ENCODE measurements at places on chromosomes 3 and 15.
A peak's percentile ranks its signal among the peaks of the same experiment; 100 is the strongest.

DNA sequence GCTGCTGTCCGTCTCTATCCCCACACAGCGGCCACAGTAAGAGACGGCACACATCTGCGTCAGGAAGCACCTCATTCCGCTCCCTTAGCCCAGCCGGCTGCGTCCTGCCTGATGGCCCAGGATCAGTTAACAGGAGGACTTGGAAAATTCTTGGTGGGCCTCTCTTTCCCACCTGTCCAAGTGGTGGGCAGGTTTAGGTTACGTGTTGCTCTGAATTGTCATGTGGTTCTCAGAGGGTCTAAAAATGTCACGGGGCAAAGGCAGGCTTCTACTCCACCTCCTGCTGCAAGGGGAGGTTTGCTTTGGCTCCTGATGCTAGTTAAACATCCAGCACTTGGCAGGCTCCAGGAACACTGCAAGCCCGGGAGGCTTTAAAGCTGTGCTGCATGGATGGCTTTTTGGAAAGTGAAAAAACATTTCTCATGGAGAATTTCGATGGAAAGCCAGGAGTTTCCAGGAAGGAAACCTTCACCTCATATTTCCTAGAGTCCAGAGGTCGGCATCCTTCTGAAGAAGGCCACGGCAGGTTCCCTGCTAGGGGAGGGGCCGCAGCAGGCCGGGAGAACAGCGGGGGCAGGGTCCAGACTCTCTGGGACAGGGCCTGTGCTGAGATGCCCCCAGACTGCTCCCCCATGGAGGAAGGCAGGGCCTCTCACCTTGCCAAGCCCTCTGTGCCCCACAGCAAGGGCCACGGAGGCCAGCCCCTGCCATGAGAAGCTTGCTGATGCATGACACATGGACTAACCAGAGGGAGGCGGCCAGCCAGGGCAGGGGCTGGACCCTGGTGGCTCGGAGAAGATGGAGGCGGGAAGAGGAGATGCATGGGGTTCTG lies 10.8 kb downstream of the CTSH start:
- DNase-seq = no peak

GRCh38 chr3:185976100-185976499 lies 38.3 kb upstream of the TRA2B start:
- DNase-seq = no peak

- no peak for DNase-seq
These were observed 8.2 kb upstream of the FAM240A start for GRCh38 chr3:46604127-46604526.

- no peak for DNase-seq
These were observed 13.5 kb downstream of the MCCC1 start for GRCh38 chr3:183085634-183086390.

- peak; percentile 10 for DNase-seq
These were observed 6.9 kb upstream of the PCSK6 start for GRCh38 chr15:101496198-101496986.

DNA sequence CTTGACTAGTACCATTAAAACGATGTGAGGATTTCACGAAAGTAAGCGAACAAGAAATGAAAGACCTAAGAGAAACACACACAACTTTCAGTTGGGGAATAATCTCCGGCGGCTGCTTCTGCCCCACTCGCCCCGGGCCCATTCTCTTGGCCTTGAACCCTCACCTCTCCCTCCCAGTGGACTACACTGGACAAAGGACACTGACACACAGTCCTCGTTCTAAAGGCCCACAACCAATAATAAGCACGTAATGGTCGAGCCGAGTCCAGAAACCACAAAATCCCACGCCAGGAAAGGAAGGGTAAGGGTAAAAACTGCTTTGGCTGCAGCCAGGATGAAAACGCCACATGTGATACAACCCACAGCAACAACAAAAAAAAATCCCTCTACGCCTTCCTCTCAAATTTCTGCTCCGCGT lies 469 bp downstream of the ZNF770 start:
- DNase-seq = peak; percentile 20

GRCh38 chr3:98754483-98754882 lies 8.7 kb upstream of the ST3GAL6 start:
- DNase-seq = no peak

DNA sequence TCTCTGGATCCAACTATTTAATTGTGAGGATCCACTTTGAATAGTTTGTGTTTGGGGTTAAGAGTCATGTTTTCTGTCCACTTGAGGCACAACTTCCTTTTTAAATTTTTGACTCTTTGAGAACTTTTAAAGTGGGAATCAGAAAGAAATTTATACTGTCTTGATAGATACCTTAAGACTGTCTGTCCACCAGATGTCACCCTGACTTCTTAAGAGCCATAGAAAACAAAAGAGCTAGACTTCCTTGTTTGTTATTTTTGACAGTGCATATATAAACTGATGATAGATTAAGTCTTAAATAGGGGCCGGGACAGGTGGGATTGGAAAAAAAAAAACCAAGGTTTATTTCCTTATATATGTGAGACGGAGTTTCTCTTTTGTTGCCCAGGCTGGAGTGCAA lies 52.1 kb upstream of the WDR72 start:
- no peak for DNase-seq

GRCh38 chr3:111936967-111937366 lies 41.9 kb upstream of the ABHD10 start:
- peak; percentile 25 for DNase-seq

DNA sequence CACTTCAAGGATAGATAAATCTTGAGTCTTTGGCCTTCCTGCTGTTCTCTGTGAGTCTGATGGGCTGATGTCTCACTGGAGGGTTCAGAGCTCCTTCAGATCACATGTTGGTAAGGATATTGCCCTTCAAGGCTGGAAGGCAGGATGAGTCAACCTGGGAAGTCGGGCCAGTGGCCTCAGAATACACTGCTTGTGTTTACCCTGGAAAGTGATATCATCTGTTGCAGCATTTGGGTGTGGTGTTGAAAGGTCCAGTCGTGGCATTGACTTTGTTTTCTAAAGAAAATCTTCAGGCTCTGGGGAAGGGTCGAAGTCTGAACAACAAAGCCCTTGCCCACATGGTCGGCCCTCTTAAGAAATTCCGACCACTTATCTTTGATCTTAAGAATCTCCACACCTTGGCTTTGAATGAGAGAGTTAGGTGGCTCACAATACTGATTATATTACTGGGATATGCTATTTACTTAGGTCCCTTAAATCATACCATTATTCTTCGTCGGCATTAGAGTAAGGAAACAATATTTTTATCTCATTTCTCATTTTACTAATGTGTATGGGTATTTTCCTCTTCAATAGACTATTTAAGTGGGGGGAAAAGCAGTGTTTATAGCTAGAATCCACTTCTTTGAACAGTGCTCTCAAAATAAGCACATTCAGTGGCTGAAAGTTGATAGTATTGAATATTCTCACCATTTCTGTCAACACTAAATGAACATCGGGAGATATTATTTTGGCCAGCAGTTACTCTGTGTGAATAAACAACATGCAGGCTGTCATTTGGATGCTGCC lies 303.9 kb upstream of the RASGRP1 start:
- DNase-seq = peak; percentile 89

- DNase-seq = no peak
These were observed 237.4 kb upstream of the CTDSPL start for GRCh38 chr3:37624276-37624675.

DNA sequence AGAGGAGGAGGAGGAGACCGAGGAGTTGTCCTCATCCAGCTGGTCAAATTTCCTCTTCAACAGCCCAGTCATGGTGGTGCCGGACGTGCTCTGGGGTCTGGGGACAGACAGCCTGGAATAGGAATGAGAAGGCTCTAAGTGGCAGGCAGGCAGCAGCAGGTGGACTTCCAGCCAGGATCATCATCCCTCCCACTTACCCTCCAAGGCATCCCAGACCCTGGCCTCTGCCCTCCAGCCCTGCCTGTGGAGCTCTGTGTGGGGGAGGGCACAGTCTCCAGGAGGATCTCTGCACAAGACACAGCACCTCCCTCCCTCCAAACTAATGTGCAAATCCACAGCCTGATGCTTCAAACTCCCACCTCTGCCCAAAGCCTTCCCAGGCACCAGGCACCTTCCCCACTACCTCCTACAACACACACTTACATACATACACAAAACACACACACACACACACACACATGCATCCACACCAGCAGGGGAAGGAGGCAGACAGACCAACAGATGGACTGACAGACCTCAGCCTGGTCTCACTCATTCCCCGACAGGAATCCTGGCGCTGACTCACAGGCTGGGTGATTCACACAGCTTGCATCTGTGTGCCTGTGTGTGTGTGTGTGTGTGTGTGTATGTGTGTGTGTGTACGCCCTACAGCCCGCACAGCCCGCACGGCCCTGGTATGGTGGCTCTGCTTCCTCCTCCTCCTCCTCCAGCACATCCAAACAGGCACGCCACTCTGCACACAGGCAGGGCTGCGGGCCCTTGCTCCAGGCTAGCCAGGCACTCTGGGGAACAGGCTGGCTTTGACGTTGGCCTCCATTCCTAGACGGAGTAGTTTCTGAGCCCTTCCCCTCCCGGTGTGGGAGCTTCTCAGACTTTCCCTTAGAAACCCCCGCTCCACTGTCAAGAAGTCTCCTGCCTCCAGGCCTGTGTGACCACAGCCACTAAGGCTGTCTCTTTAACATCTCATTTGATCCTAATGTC lies 6.5 kb downstream of the CSRNP1 start:
- DNase-seq = peak; percentile 89

DNA sequence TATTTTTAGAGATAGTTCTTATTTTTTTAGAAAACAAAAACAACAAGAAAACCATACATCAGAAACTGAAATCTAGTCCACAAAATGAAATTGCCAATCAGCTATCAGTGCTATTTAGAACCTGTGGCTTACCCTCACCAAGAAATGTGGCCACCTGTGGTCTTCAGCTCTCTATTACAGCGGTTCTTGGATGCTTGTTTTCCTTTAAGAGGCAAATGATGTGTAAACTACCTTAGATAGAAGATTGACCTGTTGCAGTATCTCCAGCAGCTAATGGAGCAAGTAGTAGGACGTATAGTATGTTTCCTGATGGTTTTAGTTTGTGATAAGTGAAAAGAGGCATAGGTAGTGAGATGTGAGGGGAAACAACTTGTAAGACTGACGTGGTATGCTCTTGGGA lies 21.2 kb downstream of the TFG start:
- DNase-seq = no peak

DNA sequence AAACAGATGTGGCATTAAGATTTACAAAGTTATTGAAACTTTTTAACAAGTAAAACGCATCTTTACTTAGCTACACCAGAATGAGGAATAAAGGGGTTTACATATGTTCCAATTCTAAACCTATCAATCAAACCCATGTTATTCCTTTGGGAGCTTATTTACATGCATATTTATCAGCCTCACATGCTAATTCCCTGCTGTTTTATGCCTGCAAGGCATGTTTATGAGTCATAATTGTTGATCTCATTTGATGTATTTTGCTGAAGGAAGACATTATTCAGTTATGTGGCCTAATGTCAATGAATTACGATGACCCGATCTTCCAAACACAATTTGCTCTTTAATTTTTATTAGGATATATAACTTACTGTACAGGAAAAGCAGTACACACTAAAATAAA lies 272.9 kb downstream of the TBC1D5 start:
- no peak for DNase-seq

DNA sequence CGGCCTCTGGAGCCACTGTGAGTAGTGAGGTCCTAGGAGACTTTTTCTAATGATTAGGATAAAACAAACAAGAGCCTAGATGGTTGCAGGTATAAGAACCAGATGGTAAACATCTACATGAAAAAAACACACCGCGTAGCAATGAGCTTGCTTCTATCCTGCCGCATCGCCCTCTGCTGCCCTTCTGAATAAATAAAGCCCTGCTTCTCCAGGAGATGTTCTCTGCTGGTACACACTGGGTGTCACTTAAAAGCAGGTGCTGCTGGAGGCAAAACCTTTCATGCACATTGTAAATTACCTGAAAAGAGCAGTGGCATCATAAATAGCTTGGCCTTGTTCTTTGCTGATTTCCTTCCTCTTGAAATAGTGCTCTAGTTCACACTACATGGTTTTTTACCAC lies 164.4 kb upstream of the TOPAZ1 start:
- DNase-seq = no peak

DNA sequence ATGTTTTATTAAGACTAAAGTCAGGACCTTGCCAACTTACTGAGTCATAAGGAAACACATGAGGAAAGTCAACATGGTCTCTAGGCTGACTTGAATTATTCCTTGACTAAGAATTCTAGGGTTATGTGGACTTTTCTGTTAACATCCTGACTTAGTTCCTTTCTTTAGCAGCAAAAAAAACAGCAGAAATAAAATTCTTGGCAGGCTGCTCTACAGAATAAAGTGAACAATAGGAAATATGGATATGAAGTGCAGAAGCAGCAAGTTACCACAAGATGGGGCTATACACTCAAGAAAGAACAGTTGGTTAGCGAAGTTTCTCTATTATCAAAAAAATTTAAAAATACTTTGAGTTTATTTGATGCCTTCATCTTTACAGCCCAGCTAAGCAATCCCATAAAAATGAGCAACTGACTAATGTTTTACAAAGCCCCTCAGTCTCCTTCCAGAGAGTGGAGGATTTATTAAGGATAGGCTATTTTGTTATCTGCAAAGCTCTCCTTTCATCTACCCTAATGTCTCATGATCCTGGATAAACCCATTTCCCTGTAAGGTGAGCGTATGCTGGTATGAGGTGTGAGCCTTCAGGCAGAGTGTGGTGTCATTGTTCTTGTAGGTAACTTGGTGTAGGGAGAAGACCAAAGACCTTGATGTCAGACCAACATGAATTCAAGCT lies 23.1 kb upstream of the MCCC1 start:
- peak; percentile 69 for DNase-seq

GRCh38 chr3:27311400-27311799 lies 57.8 kb downstream of the NEK10 start:
- DNase-seq = peak; percentile 88

GRCh38 chr3:28280781-28281180 lies 39.4 kb downstream of the CMC1 start:
- DNase-seq = no peak

- no peak for DNase-seq
These were observed 267 bp downstream of the CLDN18 start for GRCh38 chr3:138010273-138010590.

DNA sequence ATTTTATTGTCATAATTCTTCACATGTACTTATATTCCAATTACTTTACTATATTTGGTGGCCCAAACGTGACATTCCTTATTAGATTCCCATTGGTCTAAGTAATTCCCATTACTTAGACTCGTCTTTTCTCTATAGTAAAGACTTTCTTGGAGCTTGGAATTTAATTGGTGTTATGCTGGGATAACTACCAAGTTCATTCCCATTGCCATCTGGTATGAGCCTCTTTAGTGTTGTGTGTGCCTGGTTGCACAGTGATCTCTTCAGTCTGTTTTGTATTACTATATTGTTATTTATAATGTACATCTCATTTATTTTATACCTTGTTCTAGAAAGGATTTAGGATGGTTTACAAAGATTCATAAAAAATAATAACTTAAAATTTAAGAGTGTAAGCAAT lies 27.8 kb downstream of the TMEM108 start:
- no peak for DNase-seq

DNA sequence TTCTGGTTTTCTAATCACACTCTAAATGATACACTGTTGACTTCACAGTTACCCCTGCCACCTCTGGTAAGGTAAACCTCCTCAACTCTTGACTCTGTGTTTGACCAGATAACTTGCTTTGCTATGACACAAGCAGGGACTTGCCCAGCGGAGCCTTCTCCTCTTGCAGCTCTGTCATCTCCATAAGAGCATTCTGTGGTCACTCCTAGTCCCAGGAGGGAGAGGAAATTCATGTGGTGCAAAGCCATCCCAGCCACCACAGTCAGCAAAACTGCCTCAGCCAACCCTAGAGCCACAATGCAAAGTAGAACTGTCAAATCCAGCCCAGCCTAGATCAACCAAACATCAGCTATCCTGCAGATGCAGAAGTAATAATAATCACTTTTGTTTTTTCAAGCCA lies 144.7 kb upstream of the GADL1 start:
- DNase-seq = peak; percentile 31
